ENCODE measurements at places on chromosomes 2 and 18.

DNA sequence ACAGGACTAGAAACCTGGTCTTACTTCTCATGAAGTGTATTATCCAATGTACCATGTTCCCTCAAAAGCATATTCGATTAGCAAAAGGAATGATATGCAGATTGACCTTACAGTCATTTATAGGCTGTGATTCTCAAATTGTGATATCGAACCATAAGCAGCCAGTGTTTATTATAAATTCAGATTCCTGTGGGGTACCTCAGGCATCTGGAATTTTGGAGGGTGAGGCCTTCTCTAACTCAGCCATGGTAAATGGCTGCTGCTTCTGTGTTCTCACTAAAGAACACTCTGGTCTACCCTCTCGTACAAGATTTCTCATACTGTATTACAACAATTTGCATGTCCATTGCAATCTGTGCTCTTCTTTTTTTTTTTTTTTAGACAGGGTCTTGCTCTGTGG lies 84.5 kb downstream of the PRPF40A start:
- no peak for DNase-seq

DNA sequence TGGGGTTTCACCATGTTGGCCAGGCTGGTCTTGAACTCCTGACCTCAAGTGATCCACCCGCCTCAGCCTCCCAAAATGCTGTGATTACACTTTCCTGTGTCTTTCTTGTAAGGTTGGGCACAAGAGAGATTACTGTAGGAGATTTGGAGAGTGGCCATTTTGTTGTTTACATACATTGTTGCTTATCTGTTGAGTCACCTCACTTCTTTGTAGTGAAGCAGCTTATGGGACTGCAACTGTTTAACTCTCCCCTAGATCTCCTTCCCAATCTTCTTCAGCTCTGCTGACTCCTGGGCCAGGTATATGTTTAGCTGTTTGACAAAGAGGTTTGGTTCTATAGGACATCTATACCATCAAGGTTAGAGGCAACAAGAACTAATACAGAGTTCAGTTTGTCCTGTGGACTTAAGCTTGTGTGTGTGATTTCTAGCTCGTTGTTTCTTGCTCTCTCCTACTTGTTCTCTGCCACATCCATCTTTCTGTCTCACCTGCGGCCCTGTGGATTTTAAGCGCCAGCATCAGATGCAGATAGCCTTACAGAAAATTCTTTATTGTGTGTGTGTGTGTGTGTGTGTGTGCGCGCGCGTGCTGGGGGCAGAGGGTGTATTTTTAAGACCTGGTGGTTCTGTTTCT lies 95.4 kb downstream of the HAUS1 start:
- DNase-seq: no peak

- DNase-seq: no peak
Observed at GRCh38 chr2:2974982-2975381, 402.6 kb downstream of the EIPR1 start.

GRCh38 chr2:203763241-203763937 lies 57.0 kb downstream of the CD28 start:
- peak; percentile 23 for DNase-seq

DNA sequence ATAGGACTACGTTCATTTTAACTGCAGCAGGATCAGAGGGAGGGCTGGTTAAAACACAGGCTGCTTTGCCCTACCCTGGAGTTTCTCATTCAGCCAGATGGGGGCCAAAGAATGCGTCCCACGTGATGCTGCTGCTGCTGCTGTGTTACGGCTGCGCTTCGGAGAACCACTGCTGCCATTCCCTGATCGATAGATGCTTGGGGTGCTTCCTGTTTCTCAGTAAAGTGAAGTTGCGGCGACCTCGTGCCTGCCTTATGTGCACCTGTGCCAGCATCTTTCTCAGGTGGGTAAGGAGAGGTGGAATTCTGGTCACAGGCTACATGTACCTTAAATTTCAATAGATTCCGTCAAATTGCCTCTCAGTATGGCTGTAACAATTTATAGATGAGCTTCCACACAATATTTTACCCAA lies 24.7 kb upstream of the TOGARAM2 start:
- DNase-seq: no peak

- DNase-seq: no peak
Observed at GRCh38 chr2:178195390-178196166, 1.3 kb downstream of the OSBPL6 start.

- DNase-seq: no peak
Observed at GRCh38 chr18:2468051-2468450, 103.3 kb downstream of the METTL4 start.

- no peak for DNase-seq
Observed at GRCh38 chr2:3557639-3558204, 411 bp downstream of the RNASEH1 start.

DNA sequence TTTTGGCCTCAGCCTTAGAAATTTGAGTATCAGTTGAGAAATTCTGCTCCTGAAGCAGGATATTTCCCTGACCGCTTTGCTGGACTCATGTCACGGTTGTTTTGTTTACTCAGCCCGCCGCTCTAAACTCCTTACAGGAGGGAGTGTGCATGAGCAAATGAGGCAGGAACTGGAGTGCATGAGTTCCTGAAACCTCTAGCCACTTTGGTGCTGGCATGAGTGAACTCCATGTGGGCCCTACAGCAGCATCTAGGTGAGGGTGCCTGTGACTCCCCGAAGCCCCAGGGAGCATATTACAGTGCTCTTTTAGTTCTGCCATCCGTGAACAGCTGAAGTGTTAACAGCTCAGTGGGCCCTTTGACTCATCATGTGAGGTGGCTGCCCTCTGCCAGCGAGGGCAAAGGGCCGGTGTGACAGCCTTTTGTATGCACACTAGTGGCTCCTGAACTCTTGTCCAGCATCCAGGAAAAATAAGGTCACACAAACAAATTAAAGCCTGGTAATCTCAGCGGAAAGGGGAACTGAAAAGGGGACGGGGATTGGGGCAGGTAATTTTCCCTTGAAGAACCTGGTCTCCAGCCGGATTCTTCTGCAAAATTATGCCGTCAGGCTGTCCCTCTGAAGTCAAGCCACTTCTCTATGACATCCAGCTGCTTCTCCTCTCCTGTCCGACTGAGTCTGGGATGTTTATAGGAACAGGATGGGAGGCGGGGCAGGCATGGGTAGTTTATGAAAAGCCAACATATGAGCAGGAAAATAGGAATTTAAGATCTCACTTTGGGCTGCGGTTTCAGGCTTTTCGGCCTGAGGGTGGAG lies 1668.7 kb downstream of the SUCLG1 start:
- DNase-seq: no peak

DNA sequence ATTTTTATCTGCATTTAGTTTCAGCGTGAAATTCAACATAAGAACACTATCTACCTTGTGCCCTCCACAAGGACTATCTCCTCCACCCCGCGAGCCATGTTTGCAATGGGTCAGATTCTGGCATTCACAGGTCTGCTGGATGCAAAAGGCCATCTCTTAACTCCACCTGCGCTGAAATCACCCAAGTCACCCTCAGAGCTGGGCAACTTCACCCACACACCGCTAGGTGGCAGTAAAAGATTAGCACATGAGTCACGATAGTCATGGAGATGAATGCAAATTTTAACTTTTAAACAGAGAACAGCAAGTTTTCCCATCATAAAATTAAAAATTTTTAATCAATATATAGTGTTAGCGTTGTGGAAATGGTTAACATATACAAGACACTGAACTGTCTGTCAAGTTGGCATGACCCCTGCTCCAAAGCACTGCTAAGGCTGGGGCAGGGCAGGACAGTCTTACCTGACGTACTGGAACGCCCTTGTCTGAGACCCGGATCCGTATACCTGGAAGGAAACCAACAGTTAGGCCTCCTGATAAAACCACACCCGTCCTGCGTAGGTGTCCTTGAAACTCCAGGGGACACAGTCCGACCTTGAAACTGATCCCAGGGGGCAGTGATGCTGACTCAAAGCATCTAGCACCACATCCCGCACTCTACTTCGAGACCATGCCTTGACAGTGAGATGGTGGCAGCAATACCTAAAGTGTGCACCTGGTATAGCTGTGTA lies 89.6 kb downstream of the UXS1 start:
- peak; percentile 45 for DNase-seq

DNA sequence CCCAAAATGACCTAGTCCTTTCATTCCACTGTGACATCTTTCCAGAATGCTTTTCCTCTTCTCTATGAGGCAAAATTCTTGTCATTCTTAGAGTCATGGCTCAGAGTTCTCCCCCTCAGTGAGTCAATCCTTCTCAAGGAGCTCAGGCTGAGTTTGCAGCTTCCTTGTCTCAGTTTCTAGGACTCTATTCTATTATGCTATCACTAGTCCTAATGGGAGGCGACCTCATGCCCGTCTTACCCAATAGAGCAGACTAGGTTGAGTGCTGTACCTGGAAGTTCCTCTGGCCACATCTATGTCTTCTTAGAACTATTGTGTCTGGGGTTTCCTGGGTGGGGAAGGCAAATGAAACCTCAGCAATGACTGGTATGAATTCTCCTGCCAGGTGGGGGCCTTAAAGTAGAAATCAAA lies 51.5 kb downstream of the HAUS1 start:
- DNase-seq: peak; percentile 58

GRCh38 chr2:210169516-210170195 lies 1.6 kb downstream of the KANSL1L start:
- no peak for DNase-seq

DNA sequence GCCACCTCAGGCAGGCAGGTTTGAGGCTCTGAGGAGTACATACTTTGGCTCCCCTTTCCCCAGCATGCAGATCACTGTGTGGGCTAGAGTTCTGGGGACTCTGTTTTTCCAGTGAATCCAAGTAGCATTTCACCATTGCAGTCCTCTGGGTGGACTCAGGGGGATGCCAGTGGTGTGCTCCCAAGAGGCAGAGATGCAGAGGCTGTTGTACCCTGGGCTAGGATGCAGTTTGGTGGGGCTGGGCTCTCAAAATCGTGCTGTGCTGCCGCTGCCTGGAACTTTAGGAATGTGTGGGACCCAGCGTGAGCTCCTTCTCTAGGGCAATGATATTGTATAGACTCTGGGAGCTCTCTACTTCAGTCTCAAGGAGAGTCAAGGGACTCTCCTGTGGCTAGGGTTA lies 104.9 kb downstream of the MYO3B start:
- no peak for DNase-seq

GRCh38 chr2:143935482-143935752 lies 584.5 kb downstream of the ZEB2 start:
- DNase-seq: no peak

- no peak for DNase-seq
Observed at GRCh38 chr2:20635675-20636584, 15.0 kb downstream of the HS1BP3 start.

DNA sequence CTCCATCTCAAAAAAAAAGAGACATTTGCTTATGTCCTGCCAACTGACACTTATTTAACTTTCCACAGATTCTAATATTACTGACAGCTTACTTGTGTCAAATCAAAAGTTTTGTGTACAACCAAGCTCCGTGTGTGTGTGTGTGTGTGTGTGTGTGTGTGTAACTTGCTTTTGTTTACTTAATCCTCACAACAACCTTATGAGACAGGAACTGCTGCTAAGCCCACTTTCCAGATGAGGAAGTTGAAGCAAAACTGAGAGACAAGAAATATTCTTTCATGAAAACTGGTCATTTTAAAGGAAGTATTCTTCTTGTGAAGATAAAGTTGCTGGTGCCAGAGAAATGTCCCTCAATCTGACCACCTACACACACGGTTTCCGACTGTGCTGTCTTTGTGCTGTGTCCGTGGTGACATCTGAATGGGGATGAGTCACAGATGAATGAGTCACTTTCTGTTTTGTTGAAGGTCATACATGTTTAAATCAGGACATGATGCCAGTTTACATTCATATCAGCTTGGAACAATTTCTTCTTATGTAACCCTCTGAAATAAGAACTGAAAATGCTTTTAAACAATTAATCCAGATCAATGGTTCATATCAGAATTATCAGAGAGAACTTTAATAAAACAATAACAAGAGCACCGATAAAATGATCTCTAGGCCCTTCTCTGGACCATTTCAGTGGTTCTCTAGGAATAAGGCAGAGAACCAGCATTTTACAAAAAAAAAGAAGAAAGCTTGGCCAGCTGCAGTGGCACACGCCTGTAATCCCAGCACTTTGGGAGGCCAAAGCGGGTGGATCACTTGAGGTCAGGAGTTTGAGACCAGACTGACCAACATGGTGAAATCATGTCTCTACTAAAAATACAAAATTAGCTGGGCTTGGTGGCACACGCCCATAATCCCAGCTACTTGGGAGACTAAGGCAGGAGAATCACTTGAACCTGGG lies 95.5 kb downstream of the THNSL2 start:
- peak; percentile 12 for DNase-seq

Data from stimulated activated CD4-positive, alpha-beta T cell treated with anti-CD3 and anti-CD28 coated beads, Interleukin-4, amount 100 ng/mL, for 4 hours (primary cell).